Hematopoietic multipotent progenitor cell treated with erythropoietin and hydrocortisone succinate and interleukin-3 and kit ligand, for 4 days (in vitro differentiated cells): ENCODE measurements at places on chromosomes 5 and 9.

DNA sequence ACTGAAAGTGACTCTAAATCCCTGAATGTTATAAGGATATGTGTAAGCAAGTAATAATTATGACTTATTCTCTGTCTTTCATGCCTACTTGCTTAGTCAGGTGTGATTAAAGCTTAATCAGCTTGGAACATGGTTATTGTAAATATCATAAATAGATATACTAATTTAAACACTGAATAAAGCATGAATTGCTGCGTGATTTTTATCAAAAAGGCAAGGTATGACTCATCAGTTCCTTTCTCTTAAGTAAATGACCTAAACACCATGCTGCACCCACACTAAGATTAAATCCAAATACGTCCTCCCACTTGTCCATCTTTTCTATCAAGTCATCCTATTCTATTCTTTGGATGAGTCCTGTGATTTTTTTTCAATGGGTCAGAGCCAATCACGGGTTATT lies 124.6 kb upstream of the MTAP start:
- DNase-seq, result peak; percentile 1

GRCh38 chr5:96408210-96408777 lies 24.8 kb downstream of the PCSK1 start:
- peak; percentile 38 for DNase-seq

- no peak for DNase-seq
Measured at GRCh38 chr5:71899865-71900342, 180.8 kb downstream of the CARTPT start.

DNA sequence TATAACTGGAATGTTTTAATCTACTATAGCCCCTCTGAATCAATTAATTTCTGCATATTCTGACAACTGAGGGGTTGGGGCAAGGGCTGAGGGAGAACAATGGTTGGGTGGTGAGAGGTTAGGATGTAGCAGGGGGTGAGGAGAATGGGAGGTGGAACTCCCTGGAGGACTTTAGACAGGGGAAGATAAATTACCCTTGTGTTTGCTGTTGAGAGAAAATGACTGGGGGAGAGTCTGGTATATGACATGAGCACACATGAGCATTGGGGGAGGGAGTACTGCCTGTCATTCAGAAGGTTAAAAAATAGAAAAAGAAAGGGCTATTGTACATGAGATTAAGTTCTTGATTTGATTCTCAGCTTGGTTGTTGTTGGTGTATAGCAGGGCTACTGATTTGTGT lies 37.2 kb upstream of the PAPPA start:
- DNase-seq, result no peak

- no peak for DNase-seq
Measured at GRCh38 chr9:69249337-69249736, 75.3 kb downstream of the TJP2 start.

GRCh38 chr5:139744471-139745131 lies 51.0 kb upstream of the PSD2 start:
- no peak for DNase-seq

- no peak for DNase-seq
Measured at GRCh38 chr5:31886206-31886605, 247.3 kb downstream of the PDZD2 start.

- DNase-seq, result peak; percentile 75
Measured at GRCh38 chr9:91727316-91727861, 222.6 kb downstream of the ROR2 start.

DNA sequence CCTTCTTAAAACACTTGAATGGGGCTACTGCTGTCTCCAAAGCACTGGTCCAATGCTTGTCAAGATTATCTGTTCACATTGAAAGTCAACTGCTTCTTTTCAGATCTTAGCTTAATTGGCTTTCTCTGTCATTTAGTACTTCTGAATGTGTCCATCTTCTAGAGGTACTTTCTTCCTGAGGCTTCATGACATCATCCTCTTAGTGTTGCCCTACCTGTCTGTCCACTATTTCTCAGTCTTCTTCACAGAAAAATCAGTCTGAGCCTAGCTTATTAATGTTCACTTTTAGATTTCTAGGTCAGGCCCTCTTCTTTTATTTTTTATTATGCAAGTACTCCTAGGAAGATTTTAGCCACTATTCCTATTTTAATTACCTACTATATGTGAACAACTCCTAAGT lies 899.9 kb downstream of the DTWD2 start:
- no peak for DNase-seq

DNA sequence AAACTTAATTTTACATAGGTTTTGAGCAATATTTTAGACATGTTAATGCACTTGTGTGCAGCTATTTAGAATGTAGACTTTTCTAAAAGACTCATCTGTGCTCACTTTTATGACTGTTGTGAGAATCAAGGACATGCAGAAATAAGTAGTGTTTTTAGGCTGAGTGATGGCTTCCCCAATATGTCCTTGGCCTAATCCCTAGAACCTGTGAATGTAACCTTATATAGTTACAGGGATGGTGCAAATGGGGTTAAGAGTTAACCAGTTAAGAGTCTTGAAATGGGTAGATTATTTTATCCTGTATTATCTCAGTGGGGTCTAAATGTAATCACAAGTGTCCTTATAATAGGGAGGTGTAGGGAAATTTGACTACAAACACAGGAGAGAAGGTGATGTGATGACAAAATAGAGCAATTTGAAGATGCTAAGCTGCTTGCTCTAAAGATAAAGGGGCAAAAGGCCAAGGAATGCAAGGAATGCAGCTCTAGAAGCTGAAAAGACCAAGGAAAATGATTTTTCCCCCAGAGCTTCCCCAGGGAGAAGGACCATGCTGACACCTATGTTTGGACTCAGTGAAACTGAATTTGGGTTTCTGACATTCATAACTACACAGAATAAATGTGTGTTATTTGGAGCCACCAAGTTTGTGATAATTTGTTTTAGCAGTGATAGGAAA lies 298.0 kb upstream of the PAPPA start:
- no peak for DNase-seq

- DNase-seq, result no peak
Measured at GRCh38 chr9:37053684-37054362, 19.8 kb upstream of the PAX5 start.

- no peak for DNase-seq
Measured at GRCh38 chr5:34620185-34620584, 35.9 kb upstream of the RAI14 start.

GRCh38 chr5:132110195-132110594 lies 36.6 kb downstream of the CSF2 start:
- DNase-seq, result no peak

GRCh38 chr5:95704150-95704549 lies 21.4 kb upstream of the SPATA9 start:
- DNase-seq, result no peak

DNA sequence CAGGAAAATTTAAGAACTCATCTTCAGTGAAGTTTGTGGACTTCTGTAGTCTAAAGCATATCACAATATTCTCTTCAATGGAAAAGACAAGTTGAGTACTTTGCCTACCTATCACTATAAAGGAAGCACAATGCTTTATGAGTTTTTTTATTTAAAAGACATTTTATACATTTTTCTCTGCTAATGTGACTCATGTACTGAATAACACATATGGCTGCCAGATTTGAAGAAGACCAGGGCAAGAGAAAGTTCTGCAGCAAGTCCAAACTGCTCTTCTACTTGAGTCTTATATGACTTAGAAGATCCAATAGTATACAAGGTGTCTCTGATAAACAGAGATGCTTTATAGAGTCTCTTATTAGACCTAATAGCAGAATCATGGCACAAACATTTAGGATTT lies 978.4 kb downstream of the TLE4 start:
- no peak for DNase-seq

GRCh38 chr5:14167211-14167845 lies 24.2 kb downstream of the TRIO start:
- no peak for DNase-seq

GRCh38 chr9:25078202-25078601 lies 532.5 kb upstream of the IZUMO3 start:
- no peak for DNase-seq
